ENCODE measurements at places on chromosomes 12 and 14.

DNA sequence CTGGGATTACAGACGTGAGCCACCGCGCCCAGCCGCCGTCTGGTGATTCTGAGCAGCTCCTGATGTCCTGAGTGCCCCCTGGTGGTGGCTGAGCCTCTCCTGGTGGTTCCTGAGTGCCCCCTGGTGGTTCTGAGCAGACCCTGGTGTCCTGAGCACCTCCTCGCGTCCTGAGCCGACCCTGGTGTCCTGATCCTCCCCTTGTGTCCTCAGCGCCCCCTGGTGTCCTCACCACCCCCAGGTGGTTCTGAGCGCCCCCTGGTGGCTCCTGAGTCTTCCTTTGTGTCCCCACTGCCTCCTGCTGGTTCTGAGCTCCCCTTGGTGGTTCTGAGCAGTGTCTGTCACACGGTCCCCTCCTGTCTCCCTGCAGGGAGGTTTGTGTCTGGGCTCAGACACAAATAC, 1304.9 kb downstream of the TMEM121 start:
- DNase-seq = no peak

DNA sequence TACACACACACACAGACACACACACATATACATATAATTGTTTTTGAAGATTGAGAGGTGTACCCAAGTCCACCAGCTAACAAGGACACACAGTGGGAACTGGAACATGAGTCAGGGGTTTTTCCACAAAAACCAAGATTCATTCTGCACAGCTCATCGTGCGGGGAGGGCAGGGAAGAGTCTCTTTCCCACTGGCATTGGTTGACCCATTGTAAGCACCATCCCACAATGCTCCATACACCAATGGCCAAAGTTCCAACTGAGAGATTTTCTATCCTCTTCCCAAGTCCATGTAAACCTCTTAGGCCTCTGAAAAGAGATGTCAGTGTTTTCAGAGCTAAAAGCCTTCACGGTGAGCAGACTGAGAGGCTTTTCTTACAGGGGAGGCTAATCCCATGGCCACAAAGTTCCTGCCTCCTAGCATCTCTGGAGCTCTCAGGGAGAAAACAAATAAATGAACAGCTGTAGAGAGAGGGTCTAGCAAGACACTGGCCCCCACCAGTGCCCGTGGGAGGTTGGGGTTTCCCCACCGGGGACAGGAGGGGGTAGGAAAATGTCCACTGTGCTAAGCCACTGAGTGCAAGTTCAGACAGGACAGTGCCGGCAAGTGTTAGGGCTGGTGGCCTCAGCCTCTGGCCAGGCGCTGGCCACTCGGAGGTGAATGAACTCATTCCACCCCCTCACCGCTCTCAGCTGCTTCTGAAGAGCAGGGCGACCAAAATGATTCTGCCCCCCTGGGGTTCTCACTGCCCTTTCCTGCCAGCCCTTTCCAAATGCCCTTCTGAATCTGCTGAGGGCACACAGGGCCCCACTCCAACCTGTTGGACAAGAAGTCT, 21.5 kb upstream of the TC2N start:
- no peak for DNase-seq

DNA sequence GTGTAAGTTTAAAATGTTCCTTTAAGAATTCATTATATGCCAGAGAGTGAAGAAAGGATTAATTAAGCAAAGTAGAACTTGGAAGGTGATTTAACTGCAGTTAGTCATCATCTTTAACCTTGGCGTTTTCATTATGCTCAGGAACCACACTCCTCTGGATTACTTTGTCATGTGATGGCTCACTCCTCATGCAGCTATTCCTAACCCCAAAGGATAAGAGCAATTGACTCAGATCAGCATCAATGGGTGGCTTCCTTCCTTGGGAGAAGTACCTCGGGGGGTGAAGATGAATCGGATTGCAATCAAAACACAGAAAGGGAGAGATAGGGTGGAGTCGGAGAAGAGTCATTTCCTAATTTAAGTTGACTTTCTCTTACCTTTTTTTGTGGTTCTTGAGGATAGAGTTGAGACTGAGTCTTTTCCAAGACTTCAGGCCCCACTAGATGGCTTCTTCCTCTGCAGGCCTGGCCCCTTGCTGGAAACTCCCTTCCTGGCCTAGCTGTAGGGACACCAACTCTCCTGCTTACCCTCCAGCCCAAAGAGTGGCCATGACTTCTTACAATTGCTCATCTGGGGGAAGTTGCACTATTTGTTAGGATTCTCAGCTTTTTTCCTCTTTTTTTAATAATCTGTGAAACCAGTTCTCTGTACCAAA, 238.6 kb upstream of the DDHD1 start:
- no peak for DNase-seq

- DNase-seq = no peak
Observed at GRCh38 chr14:101705733-101706508, 55.6 kb upstream of the PPP2R5C start.

DNA sequence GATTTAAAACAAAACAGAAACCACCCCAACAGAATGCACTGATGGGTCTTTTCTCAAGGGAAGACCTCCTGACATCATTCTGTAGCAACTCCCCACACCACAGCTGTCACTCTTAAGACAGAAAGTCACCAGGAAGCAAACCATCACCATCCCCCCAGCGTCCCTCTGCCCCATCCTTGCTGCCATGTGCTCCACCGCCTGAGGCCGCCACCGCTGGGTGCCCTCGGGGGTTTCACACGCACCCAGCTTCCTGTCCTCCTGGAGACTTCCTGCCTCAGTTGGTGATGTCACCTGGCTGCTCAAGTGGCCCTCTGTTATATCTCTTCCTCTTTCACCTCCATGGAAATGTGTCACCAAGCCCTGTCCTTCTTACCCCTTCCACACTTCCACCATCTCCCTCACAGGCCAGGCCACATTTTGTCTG, 71.4 kb upstream of the GPR68 start:
- peak; percentile 68 for DNase-seq

DNA sequence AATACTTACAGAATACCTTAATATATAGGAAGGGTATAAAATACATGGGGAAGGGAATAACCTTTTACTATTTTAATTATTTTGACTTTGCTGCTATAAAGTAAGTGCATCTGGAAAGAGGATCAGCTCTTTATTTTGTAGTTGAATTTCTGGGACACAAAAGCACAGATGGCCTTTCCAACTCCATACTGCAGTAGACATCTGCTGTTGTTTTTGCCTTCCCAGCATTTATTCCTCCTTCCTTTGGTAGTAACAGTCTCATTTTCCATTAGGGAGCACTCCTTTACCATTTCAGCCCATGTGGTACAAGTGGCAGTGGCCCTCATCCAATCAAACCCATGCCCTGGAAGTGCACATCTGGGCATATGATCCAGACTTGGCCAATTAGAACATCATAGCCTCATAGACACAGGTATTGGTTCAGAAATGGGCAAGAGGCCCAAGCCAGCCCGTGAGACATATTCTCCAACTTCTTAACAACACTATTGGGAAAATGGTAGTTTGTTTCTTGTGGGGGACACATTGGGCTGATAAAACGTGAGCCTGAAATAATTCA, 64.8 kb upstream of the YARS2 start:
- no peak for DNase-seq
